ENCODE measurements at places on chromosomes 6 and 20.

DNA sequence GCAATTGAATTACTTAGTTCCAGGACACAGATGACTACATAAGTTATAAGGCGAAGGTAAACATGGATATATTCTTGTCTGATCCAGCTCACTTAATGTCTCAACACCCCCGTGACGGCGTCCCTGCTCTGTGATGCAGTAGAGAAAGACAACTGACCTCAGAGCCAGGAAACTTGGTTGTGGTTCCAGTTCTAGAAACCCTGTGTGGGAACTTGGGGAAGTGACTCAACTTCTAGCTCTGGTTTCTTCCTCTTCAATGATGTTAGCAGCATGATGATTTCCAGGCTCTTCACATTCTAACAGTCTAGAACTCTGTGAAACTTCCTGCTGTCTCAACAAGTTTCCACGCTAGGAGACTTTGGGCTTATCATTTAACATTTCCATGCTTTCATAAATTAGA, 18.4 kb downstream of the LAMA4 start:
- DNase-seq: no peak

DNA sequence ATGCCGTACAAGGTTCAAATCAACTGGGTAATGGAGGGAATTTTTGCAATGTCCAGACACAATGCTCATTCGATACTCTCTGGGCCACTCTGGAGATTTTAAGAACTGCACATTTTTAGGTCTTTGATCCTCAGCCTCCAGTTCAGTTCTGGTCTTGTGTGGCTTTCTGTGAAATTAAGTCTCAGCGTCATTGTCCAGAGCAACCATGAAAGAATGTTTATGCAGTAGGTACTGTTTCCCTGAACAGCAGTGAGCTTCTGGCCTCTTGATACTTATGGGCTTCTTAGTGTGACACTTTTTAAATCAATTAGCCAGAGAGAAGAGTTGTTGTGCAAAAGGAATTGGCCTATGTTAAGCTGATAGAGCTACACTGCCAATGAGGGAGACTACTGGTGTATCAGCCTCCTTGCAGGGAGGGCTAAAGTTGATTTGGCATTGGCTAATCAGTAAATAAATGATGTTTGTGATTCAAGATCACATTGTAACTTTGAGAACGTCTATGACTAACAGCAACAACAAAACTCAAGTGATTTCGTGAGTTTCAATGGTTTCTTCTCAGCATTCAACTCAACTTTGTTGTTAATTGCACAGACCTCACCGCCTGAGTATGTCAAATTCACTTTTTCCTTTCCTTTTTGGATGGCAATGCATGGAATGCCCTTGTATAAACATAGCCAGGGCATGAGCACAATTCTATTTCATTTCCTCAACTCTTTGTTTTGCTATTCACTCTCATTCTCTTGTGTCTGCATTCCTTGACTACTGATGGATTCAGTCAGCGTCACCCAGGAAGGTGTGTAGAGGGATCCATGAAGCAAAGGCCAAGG, 85.1 kb downstream of the GJA1 start:
- DNase-seq: peak; percentile 97

DNA sequence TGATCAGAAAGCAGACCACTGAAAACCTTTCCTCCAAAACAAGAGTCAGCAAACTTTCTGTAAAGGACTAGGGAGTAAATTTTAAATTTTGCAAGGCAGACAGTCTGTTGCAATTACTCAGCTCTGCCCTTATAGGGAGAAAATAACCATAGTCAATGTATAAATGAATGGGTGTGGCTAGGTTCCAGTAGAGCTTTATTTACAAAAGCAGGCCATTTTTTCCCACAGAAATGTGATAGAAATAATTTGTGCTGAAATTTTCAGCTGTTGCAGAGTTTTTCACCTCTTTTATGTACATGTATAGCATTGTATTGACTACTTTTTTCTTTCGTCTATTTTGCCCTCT, 7.7 kb downstream of the AMD1 start:
- no peak for DNase-seq

- no peak for DNase-seq
These were observed 703 bp downstream of the SNX9 start for GRCh38 chr6:157823528-157824370.

- no peak for DNase-seq
These were observed 48.7 kb upstream of the SRSF6 start for GRCh38 chr20:43408848-43409576.

- DNase-seq: no peak
These were observed 232.5 kb downstream of the TFAP2C start for GRCh38 chr20:56861590-56861989.

DNA sequence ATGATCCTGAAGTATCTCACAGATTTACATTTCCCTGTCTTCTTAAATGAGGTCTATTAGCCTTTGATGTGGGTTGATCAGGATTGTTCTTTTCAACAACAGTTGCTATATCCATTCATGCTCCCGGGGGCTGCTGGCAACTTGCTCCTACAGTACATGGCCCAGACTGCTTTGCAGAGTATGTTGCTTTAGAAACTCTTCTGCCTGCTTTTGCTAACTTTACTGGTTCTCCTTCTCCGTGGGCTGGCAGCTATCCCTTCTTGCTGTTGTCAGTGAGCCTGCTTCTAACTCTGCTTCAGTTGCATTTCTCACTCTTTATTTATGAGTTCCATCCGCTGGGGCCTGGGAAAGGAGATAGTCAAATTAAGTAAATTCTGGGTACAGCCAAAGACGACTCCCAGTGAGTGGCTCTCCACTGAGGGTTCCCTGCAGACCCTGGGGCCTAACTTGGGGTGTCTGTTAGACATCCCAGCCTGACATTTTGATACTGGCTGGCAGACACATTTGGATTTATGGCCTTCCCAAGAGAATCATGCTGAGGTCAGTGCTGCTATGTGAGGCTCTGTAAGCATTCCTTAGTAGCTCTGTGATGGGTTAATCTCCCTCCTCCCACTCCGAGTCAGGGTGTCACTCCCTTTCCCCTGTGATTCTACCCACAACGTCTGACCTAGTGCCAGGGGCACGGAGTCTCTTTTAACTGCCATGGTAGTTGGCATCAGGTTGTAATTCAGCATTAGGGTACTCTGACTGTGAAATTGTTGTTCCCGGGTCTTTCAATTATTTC, 73.6 kb downstream of the SLX4IP start:
- no peak for DNase-seq

DNA sequence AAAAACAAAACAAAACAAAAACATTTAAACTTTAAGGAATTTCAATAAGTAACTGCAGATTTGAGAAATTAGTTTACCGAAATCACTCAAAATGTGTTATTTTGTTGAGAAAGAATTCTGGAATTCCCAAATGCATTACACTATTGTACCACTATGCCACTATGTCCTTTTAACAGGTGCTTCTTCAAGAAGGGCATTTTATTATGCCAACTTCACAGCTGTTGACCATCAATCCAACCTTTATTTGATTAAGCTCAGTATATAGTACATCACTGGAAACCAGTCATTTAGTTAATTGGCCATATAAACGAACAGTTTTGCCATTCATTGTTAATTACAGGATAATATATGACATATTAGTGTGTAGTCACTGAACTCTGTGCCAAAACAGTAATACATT, 221.7 kb downstream of the ARHGAP18 start:
- no peak for DNase-seq

- no peak for DNase-seq
These were observed 27.9 kb downstream of the UBD start for GRCh38 chr6:29531668-29532067.

DNA sequence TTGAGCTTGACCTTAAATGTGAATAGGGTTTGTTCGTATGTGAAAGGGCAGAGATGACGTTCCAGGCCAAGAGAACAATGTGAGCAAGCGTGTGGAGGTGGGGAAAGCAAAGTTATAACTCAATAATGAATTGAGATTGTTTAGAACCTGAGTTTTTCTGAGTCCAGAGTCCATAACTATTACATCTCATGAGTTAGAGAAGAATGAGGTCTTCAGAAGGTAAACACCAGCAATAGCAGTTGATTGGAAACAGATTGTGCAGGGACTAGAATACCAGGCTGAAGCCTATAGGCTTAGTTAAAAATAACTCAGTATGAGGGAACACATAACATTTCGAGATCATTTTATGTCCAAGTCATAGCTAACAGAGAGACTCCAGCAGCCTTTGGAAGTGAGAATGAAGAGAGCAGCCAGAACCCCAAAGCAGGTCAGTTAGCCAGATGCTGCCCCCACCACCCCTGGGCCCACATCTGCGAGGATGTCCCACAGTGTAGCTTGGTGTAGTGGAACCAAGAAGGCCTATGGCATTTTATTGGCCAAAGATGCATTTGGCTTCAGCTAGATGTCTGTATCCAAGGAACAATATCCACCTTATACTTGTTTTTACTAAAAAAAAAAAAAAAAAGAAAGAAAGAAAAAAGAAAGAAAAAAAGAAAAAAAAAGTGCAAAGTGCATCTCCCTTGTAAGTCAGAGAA, 121.7 kb downstream of the TNFRSF21 start:
- no peak for DNase-seq

- DNase-seq: no peak
These were observed 101.9 kb upstream of the LY86 start for GRCh38 chr6:6486595-6486994.

- no peak for DNase-seq
These were observed 43.9 kb downstream of the TRPC4AP start for GRCh38 chr20:35048739-35049138.

DNA sequence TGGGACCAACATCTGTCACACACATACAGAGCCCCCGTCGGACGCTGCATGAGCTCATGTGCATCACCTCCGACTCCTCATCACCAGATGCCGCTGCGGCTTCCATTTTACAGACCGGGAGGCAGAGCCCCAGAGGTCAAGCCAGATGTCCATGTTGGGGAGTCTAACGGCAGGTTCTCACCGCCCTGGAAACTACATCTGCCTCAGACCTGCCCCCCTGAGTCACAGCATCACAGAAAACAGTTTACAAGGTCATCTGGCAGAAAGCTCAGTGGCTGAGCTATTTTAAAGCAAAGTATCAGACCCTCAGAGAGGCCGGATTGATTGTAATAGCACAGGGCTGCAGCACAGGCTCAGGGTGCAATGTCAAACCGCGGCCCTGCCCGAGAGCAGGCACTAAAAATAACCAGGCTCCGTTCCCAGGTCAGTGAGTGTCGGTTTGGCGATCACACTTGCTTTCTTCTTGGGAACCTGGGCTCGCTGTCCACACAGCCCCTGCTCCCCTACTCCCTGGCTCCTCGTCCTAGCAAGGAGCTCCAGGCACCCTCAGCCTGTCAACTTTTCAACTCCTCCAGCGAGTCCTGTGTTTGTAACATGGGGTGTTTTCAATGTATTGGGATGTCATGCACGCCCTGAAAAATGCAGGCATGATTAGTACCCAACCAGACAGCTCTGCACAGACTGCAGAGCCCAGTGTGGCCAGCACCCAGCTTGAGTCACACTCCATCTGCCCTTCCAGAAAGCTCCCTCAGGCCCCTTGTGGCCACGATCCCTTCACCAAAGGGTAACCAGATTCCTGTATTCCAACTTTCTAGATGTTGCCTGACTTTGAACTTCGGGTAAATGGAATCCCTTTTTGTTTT, 264.5 kb downstream of the CDH4 start:
- no peak for DNase-seq

GRCh38 chr20:1868856-1869255, 26.4 kb upstream of the SIRPA start:
- no peak for DNase-seq

DNA sequence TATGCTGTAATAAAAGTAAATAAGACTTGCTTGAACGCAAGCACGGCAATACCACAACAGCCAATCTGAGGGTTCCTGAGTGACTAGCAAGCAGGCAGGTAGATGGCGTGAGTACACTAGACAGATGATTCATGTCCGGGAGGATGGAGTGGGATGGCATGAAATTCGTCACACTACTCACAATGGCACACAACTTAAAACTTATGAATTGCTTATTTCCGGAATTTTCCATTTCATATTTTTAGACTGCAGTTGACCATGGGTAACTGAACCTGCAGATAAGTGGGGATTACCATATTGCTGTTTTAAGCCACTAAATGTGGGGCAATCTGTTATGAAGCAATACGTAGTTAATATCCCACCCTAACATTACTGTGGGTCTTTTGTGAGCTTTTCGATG, 93.6 kb upstream of the NFATC2 start:
- no peak for DNase-seq

GRCh38 chr6:130796313-130796905, 30.8 kb upstream of the SMLR1 start:
- no peak for DNase-seq

- DNase-seq: no peak
These were observed 2.1 kb upstream of the NRN1 start for GRCh38 chr6:6008648-6009421.

- DNase-seq: no peak
These were observed 215.9 kb downstream of the ARHGAP18 start for GRCh38 chr6:129494099-129494498.

GRCh38 chr6:156279261-156279969, 497.8 kb upstream of the ARID1B start:
- DNase-seq: no peak

- DNase-seq: no peak
These were observed 43.6 kb downstream of the NCOA7 start for GRCh38 chr6:125834348-125834747.

GRCh38 chr6:13180538-13180937, 147.8 kb downstream of the TBC1D7 start:
- no peak for DNase-seq

- peak; percentile 24 for DNase-seq
These were observed 124.6 kb upstream of the CDH4 start for GRCh38 chr20:61127311-61128039.

GRCh38 chr6:166671434-166672081, 44.5 kb upstream of the RPS6KA2 start:
- no peak for DNase-seq

DNA sequence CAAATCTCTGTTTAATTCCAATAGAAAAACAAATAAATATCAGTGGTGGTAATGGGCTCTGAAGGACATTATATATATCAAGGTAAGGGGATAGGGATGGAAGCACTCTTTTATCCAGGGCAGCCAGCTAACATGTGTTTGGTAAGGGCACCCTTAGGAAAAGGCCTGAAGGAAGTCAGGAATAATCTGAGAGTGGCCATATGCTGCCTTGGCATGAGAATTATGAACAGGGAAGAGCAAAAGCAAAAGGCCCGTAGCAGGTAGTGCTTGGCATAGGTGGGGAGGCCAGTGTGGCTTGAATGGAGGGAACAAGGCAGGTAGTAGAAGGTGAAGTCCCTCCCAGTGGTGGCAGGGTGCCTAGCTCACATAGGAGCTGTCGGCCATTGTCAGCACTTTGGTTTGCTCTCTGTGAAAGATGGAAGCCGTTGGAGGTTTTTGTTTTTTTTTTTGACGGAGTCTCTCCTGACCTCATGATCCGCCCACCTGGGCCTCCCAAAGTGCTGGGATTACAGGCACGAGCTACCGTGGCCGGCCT, 39.6 kb upstream of the CSE1L start:
- DNase-seq: no peak

GRCh38 chr6:36340618-36341454, 4.1 kb upstream of the BNIP5 start:
- DNase-seq: no peak

GRCh38 chr6:109901976-109902375, 76.1 kb upstream of the GPR6 start:
- DNase-seq: no peak

- DNase-seq: no peak
These were observed 33.2 kb downstream of the PLEKHG1 start for GRCh38 chr6:150632785-150633485.

Measured in AG04449 (cell line).